ENCODE measurements at places on chromosomes 7 and 10.

- no peak overlapping the region for H3K4me3 ChIP-seq
- peaks cover 11% of the 10 kb centered on the region for H3K4me1 ChIP-seq
- no peaks in the 10 kb centered on the region for H3K36me3 ChIP-seq
- no peaks in the 10 kb centered on the region for H3K27me3 ChIP-seq
- no peak for DNase-seq
These were observed 25.6 kb downstream of the CDK14 start for GRCh38 chr7:90621747-90622140.

DNA sequence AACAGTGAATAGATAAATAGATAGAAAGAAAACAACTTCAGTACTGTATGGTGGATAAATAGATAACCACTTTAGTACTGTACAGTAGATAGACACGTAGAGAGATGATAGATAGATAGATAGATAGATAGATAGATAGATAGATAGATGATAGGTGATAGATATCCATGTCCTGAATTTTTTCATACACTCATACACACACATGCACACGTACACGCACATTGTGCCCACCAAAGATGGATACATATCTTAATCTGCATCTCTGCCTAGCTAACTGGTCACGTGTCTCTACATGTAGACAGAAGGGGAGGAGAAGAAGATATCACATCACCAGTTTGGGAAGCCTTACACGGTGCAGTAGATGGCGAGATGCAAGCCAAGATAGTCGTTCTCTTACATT lies 99.2 kb downstream of the ARID5B start:
- H3K4me3 ChIP-seq = no peak overlapping the region
- peaks cover 1% of the 10 kb centered on the region for H3K4me1 ChIP-seq
- no peaks in the 10 kb centered on the region for H3K27me3 ChIP-seq
- no peaks in the 10 kb centered on the region for H3K36me3 ChIP-seq
- no peak for DNase-seq

GRCh38 chr10:49361735-49362568 lies 33.9 kb downstream of the DRGX start:
- no peak for DNase-seq
- no peaks in the 10 kb centered on the region for H3K36me3 ChIP-seq
- no peak overlapping the region for H3K4me3 ChIP-seq
- no peaks in the 10 kb centered on the region for H3K4me1 ChIP-seq

DNA sequence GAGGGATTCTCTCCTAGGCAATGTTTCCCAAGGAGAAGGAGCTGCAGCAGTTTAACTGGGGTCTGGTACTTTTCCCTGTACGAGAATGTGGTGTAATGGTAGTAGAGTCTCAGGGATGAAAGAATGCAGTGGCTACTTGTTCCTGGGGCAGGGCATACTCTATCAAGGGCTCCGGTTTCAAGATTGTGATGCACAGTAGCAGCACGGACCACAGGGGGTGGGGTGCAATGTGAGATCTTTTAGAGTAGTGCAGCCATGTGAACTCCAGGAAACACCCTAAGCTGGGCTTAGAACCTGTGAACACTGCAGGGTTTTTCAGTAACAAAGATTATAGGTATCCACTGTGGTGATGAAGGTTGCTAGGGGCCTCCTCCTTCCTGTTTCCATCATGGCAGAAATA lies 903.9 kb downstream of the NRG3 start:
- no peaks in the 10 kb centered on the region for H3K36me3 ChIP-seq
- no peaks in the 10 kb centered on the region for H3K27me3 ChIP-seq

- H3K27me3 ChIP-seq = no peaks in the 10 kb centered on the region
- DNase-seq = no peak
These were observed 40.3 kb downstream of the SGCE start for GRCh38 chr7:94615666-94616065.

GRCh38 chr10:129184196-129184595 lies 282.8 kb upstream of the MGMT start:
- H3K4me1 ChIP-seq = no peaks in the 10 kb centered on the region
- DNase-seq = no peak
- no peak overlapping the region for H3K27ac ChIP-seq
- H3K36me3 ChIP-seq = no peaks in the 10 kb centered on the region
- no peak overlapping the region for H3K4me3 ChIP-seq

- DNase-seq = no peak
- no peaks in the 10 kb centered on the region for H3K27me3 ChIP-seq
- H3K36me3 ChIP-seq = peaks cover 6% of the 10 kb centered on the region
- peaks cover 80% of the 10 kb centered on the region for H3K4me1 ChIP-seq
- H3K27ac ChIP-seq = peak overlapping the region; percentile 92
- H3K4me3 ChIP-seq = no peak overlapping the region
These were observed 15.8 kb upstream of the TRIM8 start for GRCh38 chr10:102628451-102628911.

- H3K27ac ChIP-seq = no peak overlapping the region
- no peak overlapping the region for H3K4me3 ChIP-seq
- peaks cover 8% of the 10 kb centered on the region for H3K4me1 ChIP-seq
- H3K36me3 ChIP-seq = no peaks in the 10 kb centered on the region
- no peaks in the 10 kb centered on the region for H3K27me3 ChIP-seq
These were observed 13.7 kb upstream of the MAP3K8 start for GRCh38 chr10:30420266-30420665.

DNA sequence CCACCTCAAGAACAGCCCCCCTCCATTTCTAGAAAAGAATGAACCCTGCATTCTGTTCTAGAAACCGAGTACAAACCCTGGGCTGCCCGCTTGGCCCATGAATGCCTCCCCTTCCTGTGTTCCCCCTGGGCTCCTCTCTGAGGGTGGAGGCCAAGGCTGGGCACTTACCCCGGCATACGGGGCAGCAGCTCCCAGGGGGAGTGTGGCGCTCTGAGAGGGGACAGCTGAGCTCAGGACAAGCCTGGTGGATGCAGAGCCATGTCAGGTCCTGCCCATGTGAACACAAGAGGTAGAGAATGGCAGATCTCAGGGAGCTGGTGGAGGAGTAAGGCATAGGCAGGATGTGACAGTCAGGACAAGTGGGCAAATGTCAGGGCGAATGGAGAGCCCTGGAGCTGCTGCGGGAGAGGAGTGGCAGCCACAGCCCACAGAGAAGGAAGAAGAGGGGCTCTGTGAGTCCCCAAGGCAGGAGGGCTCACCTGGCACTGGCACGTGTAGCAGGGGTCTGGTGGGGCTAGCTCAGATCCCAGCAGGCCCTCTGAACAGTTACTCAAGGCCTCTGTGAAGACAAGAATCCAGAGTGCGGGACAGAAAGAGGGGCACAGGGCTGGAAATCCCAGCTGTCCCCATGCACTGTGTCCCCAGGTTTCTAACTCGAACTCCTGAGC lies 18.9 kb downstream of the ATP6V1F start:
- no peak overlapping the region for H3K4me3 ChIP-seq
- DNase-seq = no peak
- no peaks in the 10 kb centered on the region for H3K4me1 ChIP-seq
- no peak overlapping the region for H3K27ac ChIP-seq

DNA sequence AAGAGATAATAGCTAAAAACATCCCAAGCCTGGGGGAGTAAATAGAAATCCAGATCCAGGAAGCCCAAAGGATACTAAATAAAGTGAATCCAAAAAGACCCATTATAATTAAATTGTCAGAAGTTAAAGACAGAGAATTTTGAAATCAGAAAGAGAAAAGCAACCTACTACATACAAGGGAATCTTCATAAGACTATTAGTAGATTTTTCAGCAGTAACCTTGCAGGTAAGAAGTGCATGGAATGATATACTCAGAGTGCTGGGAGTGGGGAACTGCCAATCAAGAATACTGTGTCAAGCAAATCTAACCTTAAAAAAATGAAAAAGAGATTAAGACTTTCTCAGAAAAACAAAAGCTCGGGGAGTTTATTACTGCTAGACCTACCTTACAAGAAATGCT lies 13.2 kb upstream of the GIMAP1 start:
- no peaks in the 10 kb centered on the region for H3K4me1 ChIP-seq
- no peaks in the 10 kb centered on the region for H3K27me3 ChIP-seq
- H3K4me3 ChIP-seq = no peak overlapping the region

DNA sequence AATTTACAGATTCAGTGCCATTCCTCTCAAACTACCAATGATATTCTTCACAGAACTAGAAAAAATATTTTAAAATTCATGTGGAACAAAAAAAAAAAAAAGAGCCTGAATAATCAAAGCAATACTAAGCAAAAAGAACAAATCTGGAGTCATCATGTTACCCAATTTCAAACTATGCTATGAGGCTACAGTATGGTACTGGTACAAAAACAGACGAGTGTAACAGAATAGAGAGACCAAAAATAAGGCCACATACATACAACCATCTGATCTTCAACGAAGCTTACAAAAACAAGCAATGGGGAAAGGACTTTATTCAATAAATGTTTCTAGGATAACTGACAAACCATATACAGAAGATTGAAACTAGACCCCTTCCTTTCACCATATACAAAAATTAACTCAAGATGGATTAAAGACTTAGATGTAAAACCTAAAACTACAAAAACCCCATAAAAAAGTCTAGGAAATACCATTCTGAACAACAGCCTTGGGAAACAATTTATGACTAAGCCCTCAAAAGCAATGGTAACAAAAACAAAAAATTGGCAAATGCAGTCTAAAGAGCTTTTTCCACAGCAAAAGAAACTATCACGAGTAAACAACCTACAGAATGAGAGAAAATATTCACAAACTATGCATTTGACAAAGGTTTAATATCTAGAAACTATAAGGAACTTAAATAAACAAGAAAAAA lies 207.7 kb downstream of the PTN start:
- H3K36me3 ChIP-seq = no peaks in the 10 kb centered on the region
- no peak overlapping the region for H3K27ac ChIP-seq
- no peaks in the 10 kb centered on the region for H3K27me3 ChIP-seq
- H3K4me3 ChIP-seq = no peak overlapping the region
- H3K4me1 ChIP-seq = no peaks in the 10 kb centered on the region

- H3K4me1 ChIP-seq = no peaks in the 10 kb centered on the region
- H3K4me3 ChIP-seq = no peak overlapping the region
- H3K27me3 ChIP-seq = no peaks in the 10 kb centered on the region
- DNase-seq = no peak
These were observed 215.8 kb downstream of the MLLT10 start for GRCh38 chr10:21749788-21750187.

DNA sequence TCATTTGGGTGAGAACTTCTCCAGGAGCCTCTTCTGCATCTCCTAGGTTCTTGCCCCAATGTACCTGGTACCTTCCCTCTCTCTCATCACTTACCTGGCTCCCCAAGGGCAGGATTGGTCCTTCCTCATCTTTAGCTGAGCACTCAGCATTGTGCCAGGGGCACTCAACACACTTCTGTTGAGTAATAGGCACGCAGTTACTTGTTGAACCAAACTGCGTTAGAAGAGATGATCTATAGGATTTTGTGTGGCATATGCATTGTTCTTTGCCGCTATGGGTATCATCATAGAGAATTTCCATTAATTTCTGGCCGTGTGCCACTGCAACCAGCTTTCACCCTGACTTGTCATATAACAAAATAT lies 16.4 kb downstream of the TBXAS1 start:
- no peak for DNase-seq
- no peak overlapping the region for H3K27ac ChIP-seq
- no peaks in the 10 kb centered on the region for H3K4me1 ChIP-seq
- H3K27me3 ChIP-seq = no peaks in the 10 kb centered on the region
- no peak overlapping the region for H3K4me3 ChIP-seq

- H3K4me3 ChIP-seq = no peak overlapping the region
- H3K27ac ChIP-seq = no peak overlapping the region
- H3K4me1 ChIP-seq = no peaks in the 10 kb centered on the region
- H3K27me3 ChIP-seq = no peaks in the 10 kb centered on the region
These were observed 31.8 kb downstream of the WDR86 start for GRCh38 chr7:151378011-151378410.

GRCh38 chr10:114933588-114933987 lies 4.4 kb upstream of the TRUB1 start:
- no peak for DNase-seq
- no peak overlapping the region for H3K4me3 ChIP-seq
- no peaks in the 10 kb centered on the region for H3K27me3 ChIP-seq
- H3K36me3 ChIP-seq = no peaks in the 10 kb centered on the region

GRCh38 chr7:28132959-28133870 lies 47.4 kb downstream of the JAZF1 start:
- H3K27ac ChIP-seq = no peak overlapping the region
- H3K36me3 ChIP-seq = no peaks in the 10 kb centered on the region
- no peak for DNase-seq
- no peaks in the 10 kb centered on the region for H3K4me1 ChIP-seq

DNA sequence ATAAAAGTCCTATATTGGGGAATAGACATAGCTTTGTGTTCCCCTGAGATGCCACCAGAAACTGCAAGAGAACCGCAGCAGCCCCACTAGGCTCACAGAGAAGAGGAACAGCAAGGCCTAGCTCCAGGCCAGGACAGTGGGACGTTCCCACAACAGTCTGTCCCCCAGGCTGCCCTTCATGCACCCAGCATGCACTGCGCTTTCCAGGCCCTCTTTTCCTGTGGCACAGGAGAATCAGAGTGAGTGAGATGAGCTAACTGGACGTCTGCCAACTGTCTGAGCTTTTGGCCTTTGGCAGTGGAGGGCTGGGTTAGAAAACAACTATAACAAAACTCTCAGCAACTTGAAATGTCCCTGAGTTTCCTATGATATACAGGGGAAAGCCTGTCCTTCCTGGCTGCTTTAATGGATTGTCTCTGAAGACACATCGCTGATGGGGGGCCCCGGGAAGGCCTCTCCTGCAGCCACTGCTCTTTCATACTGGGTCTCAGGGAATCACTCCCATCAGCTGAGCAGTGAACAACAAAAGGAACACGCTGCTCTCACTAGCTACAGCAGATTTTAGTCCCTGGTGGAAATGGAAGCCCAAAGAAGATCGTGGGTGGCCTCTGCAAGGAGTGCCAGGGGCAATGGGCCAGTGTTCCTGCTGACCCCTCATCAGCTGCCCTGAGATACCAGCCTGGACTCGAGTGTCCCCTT lies 53.5 kb downstream of the PODXL start:
- no peaks in the 10 kb centered on the region for H3K4me1 ChIP-seq
- DNase-seq = no peak
- H3K4me3 ChIP-seq = no peak overlapping the region
- H3K27ac ChIP-seq = no peak overlapping the region
- no peaks in the 10 kb centered on the region for H3K36me3 ChIP-seq
- no peaks in the 10 kb centered on the region for H3K27me3 ChIP-seq

DNA sequence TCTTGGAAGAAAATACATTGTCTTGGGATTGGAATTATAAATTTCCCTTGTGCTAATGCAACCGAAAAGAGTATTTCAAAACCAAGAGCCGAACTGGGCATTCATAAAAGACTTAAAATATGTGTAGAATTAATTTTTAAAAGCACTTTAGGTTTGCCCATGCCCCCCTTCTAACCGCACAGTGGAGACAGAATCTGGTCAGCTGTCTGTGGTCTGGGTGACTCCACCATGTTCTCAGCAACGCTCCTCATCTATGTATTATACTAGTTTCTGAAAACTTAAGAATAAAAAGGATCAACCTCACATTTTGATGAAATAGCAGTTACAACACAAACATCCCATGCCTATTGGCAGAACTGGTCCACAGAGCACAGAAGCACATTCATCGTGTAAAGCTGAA lies 192.6 kb upstream of the C7orf33 start:
- no peak overlapping the region for H3K4me3 ChIP-seq
- H3K27me3 ChIP-seq = no peaks in the 10 kb centered on the region

GRCh38 chr7:157000741-157001653 lies 9.5 kb downstream of the MNX1 start:
- no peak for DNase-seq
- H3K4me1 ChIP-seq = peaks cover 9% of the 10 kb centered on the region
- H3K4me3 ChIP-seq = peak overlapping the region; percentile 64
- H3K36me3 ChIP-seq = no peaks in the 10 kb centered on the region
